GDM1 (cell line): ENCODE measurements at places on chromosomes 7 and 10.

- DNase-seq, result no peak
These were observed 55.6 kb upstream of the DLX6 start for GRCh38 chr7:96949766-96950165.

DNA sequence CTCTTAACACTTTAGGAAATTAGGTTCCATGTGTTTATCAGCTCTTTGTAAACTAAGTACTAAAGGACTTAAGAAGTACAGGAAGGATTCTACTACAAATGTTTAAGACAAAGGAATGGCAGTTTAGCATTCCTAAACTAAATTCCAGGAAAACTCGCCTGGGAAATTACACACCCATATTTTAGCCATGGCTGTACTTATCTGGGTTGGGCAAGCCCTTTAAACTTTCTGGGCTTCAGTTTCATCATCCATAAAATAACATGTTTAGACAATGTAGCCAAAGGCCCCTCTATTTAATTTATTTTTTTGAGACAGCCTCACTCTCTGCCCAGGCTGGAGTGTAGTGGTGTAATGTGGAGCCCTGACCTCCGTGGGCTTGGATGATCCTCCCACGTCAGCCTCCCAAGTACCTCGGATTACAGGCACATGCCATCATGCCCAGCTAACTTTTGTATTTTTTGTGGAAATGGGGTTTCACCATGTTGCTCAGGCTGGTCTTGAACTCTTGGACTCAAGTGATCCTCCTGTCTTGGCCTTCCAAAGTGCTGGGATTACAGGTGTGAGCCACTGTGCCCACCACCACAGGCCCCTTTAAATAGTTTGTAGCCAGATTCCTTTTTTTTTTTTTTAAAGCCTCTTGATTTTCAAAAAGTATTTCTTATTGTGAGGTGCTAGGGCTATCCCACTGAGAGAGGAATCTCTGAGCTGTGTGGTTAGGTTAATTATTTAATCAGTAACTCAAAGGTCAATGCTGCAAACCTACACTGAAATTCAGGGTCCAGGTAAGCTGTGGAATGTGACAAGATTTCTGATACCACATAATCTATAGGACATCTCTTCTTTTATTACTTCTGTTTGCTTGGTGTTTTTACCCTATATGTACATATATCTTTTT lies 32.1 kb downstream of the TMEM60 start:
- DNase-seq, result no peak

- DNase-seq, result no peak
These were observed 71.8 kb upstream of the RPA3 start for GRCh38 chr7:7790041-7790741.

DNA sequence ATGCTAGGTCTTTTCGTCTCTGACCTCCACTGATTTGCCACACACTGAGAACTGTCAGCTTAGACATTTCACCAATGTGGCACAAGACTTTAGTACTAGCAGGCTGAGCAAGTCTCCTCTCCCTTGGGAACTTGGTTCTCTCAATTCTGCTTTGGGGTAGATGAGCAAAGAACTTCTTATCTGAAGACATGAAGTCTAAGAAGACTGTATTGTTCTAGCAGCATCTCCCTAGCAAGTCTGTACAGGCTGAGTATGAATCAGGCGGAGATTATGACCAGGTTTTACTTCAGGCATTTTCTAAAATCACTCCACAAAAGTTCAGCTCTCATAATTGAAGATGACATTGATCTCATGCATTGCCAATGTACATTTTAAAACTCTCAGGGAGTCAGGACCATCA lies 23.8 kb upstream of the STN1 start:
- DNase-seq, result no peak

GRCh38 chr7:65449505-65449852 lies 75.8 kb downstream of the ZNF92 start:
- DNase-seq, result no peak

- DNase-seq, result no peak
These were observed 71.0 kb downstream of the SVOPL start for GRCh38 chr7:138630059-138630610.

GRCh38 chr7:118245267-118246040 lies 20.9 kb downstream of the ANKRD7 start:
- DNase-seq, result no peak

DNA sequence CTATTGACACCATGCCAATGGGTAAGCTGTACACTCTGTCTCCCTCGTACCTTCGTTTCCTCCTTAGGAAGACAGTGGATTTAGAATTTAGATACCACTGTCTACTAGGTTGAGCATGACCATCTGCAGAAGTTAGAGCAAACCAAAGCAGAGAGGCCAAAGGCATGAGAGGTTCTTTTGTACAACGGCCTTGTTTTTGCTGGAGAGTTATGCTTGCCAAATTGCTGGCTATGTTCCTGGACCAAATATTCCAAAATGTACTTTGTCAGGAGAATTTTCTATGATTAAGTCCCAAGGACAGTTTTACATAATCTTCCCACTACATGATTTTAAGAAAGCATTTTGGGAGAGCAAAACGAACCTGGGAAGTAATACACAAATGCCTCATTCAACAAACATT lies 47.9 kb upstream of the PLCE1 start:
- DNase-seq, result no peak

GRCh38 chr10:49269523-49269922 lies 29.4 kb upstream of the C10orf71 start:
- DNase-seq, result no peak

GRCh38 chr10:35331894-35332640 lies 4.2 kb upstream of the CCNY start:
- no peak for DNase-seq

DNA sequence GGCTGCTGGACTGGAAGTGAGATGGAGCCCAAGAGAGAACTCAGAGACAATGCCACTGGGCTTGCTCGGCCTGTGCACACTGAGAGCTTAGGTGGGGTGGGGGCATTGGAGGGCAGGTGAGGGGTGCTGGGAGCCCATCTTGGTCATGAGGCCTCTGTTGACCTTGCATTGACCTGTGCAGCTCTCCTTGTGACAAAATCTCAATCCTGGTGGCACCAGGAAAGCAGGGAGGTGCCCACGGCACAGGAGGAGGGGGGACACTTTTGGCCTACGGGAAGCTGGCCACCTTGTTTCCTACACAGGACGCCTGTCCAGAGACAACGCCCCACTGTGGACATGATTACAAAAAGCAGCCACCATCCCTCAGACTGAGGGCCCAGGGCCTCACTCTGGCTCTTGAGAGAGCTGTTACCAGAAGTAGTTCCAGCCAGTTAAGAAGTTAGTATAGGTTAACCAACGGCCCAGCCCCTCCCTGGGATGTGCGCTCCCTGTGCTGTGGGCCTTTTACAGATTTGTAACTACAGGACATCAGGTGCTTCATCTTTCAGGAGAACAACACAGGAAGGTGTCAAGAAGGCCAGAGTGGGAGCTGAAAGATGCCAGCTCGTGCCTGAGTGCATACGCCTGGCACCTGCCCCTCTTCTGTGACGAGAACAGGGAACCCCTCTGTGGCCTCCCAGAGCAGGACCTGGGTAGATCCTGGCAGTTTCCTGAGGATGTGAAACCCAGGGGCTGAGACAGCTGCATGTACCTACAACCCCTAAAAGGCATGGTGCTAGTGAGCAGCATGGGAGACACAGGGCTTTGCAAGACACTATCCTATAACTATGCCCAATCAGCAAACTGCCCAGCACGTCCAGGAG lies 10.3 kb downstream of the PKD1L1 start:
- DNase-seq, result no peak

DNA sequence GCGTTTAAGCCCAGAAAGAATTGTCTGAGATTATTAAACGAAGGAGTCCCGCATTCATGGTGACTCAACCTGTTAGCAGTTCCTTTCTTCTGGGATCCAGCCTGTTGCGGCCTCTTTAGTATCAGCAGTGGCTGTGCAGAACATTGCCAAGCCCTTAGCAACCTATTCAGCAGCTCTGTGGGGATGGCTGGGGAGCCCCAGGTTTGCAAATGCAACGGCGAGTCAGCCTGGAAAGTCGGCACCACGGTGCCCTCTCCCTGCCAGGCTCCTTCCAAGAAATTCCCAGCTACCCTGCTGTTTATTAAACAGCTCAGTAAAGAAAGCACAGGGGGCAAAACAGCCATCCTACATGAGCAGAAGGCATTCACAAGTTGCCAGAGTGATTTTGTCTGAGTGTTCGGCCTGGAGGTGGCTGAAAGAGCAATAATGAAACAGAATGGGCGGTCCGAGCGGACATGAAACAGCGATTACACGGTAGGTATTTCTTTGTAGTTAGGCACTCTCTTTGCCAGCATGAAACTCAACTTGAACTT lies 198.3 kb downstream of the BAMBI start:
- DNase-seq, result no peak

- peak; percentile 47 for DNase-seq
These were observed 479 bp downstream of the CYP26A1 start for GRCh38 chr10:93074147-93074596.

GRCh38 chr10:63920926-63921325 lies 399.7 kb downstream of the REEP3 start:
- no peak for DNase-seq
